Activated CD4-positive, alpha-beta memory T cell treated with anti-CD3 and anti-CD28 coated beads, Interleukin-2, amount 10 ng/mL, durations not matched to agents 7 days and 5 days (primary cell): ENCODE measurements at places on chromosomes 5 and 9. TPM values are rescaled to one million over a fixed set of nuclear protein-coding genes. Genes with fewer than 3 reads are reported as not detected.

The ANKRD55 gene
- total RNA-seq = 3.5 TPM

DNA sequence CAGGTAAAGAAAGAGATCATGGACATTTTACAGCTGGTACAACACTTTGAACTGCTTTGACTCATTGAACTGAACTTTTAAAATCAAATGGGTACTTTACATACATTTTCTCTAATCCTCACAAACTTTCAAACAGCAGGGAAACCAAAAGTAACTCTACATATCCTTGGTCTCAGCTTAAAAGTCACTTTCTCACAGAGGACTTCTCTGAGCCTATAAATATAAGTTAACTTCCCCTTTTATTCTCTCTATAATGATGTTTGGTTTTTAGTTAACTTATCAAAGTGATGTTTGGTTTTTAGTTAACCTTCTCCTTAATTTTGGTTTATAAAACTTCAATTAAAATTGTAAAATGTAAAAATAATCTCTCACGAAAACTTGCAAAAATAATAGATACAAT lies 209.8 kb downstream of the MCTP1 start:
- no peaks in the 10 kb centered on the region for H3K36me3 ChIP-seq
- H3K27ac ChIP-seq = no peak overlapping the region
- no peaks in the 10 kb centered on the region for H3K4me1 ChIP-seq
- H3K4me3 ChIP-seq = no peak overlapping the region

DNA sequence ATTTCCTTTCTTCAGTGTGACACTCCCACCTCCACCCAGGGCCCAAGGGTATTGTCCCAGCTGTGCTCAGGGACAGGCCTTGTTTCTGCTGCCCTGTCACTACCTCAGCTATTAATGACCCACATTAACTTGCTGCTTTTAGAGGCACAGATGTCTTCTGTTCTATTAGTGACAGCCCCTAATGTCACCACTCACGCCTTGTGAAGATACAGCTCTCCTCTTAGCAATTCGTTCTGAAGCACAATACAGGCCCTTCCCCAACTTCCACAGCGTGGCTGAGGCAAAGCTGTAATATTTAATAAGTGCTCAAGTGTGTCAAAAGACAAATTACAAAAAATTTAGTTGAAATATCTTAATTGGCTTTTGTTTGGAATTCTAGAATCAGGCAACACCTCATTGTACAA lies 44.7 kb upstream of the HMGCS1 start:
- H3K27me3 ChIP-seq = peaks cover 2% of the 10 kb centered on the region
- no peaks in the 10 kb centered on the region for H3K36me3 ChIP-seq
- H3K4me3 ChIP-seq = no peak overlapping the region
- H3K27ac ChIP-seq = no peak overlapping the region

The NMUR2 gene
- total RNA-seq = not detected

The TMEM215 gene
- total RNA-seq = not detected

DNA sequence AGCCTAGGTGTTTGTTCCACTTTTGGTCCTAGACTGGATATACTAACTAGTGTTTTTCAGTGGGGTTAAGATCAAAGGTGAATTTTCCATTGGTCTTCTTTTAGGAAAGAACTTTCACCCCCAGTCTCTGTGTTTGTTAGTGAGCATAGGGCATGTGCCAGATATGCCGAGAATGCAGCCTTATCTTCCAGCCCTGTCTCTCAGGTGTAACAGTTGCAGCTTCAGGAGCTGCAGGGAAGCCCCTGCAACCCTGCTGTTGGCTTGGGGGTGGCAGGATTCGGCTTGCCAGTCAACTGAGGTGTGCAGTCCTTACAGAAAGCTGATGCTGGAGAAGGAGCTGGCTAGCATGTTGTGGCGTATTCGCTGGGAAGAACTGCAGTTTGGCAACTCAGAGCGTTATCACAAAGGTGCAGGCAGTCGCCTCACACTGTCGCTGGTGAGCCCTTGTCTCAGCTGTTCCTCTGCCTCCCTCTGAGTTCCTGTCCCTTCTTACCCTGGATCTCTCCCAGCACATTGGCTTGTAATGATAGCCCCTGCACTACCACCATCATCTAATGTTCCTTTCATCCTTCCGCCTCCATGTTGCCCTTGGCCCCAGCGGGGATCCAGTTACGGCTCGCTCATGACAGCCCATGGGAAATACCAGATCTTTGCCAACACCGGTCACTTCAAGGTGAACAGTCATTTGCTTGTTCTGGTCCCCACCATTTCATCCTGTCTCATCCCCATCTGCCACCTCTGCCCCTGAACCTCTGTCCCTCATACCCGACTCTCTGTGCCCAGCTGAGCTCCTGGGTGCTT lies 10.1 kb downstream of the NPR2 start:
- H3K27ac ChIP-seq = no peak overlapping the region
- peaks cover 18% of the 10 kb centered on the region for H3K4me1 ChIP-seq
- no peak overlapping the region for H3K4me3 ChIP-seq
- no peaks in the 10 kb centered on the region for H3K27me3 ChIP-seq
- H3K36me3 ChIP-seq = peaks cover 22% of the 10 kb centered on the region
